Thoracic aorta (tissue), 2 donors: ENCODE measurements at places on chromosomes 2 and 18.

GRCh38 chr18:48946329-48946835 lies 4.4 kb downstream of the SMAD7 start:
- no peak for DNase-seq

DNA sequence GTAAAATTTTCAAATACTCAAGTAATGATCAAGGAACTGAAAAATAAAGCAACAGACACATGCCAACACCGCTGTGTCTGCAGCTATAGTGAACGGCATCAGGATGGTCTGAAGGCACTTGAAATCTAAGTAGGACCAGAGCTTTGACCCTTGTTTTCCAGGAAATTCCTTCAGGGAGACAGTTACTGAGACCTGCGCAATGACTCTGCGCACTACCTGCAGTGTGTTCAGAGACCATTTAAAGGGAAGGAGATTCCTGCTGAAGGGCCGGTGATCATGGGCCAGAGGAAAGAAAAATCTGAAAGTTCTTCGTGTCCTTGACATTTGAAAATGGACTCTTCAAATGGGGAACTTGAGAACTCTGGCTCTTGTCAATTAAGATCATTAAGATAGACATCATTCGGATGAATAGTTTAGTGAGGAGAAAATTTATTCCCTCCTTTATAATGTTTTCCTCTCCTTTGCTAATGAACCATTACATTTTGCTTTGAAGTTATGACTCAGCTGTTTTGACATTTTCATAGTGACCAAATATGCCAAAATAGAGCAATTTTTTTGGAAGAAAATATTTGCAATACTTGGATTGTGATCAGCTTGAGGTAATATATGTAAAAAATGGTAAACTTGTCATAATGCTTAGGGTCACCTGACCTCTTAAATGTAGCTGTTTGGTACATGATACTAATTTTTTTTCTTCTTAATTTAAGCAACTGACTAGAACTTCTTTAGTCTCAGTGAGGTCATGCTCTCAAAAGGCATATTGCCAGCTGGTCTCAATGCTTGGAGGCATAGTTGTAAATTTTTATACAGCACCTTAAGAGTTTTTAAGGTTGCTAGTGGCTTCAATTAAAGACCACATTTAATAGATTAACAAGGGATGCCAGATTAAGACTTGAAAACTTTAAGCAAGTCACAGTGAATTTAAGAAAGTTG lies 329.3 kb downstream of the ARHGAP15 start:
- no peak for DNase-seq

DNA sequence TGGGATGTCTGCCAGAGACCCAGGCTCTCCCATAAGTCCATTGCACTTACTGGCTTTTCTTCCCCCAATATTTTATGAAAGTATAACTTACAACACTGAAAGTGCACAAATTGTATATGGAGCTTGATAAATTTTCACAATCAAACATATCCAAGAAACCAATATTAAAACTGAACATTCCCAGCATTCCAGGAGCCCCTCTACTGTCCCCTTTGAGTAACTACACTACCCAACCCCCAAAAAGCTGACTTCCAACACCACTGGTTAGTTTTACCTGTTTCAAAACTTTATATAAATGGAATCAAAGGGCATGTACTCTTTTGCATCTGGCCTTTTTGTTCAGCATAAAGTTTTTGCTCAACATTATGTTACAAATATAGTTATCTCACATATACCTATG lies 35.2 kb upstream of the PKDCC start:
- DNase-seq: no peak

GRCh38 chr2:219253753-219254589 lies at the start of gene TUBA4A:
TUBA4A (minus strand) TSS chr2:219253918; CDS start chr2:219253858, 60 bp downstream.
- no peak for DNase-seq

DNA sequence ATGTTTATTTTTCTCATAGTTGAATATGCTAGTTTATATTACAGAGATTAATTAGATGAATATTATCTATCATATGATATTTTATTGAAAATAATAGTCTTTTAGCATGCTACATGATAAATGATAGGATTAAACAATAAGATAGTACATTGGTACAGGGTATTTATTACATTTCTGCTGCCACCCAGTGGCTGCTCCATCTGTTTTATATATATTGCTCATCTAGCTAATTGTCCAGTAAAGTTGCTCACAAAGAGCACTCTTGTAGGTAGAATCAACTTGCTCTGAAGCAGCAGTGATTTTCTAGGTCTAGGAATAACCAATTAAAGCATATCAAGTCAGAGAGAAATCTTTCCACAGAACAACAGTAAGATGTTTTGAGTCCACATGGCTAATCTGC lies 183.3 kb downstream of the ASXL3 start:
- no peak for DNase-seq

- DNase-seq: no peak
Observed at GRCh38 chr2:205197468-205198139, 484.7 kb upstream of the NRP2 start.

GRCh38 chr2:210020138-210020537 lies 17.7 kb downstream of the RPE start:
- DNase-seq: no peak

- DNase-seq: no peak
Observed at GRCh38 chr18:79853303-79853992, 55.7 kb downstream of the KCNG2 start.

DNA sequence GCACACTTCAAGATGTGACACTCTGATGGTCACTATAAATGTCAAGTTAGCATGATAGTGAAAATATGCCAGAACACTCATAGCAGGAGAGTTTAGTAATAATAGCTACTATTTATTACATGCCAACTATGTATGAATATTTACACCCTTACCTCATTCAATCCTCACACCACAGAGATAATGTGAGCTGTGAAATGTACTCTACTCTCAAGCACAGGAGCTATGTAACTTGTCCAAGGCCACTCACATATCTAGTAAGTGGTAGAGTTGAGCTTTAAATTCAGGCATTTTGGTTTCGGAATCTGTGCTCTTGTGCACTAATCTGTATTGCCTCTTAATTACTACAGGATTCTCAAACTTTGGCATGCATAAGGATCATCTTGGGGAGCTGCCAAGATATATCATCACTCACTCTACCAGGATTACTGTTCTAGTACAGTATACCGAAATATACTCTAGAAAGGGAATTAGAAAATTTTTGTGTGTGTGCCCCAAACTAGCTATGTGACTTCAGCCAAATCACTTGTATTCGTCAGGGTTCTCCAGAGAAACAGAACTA lies 154.3 kb downstream of the PLCL1 start:
- DNase-seq: no peak

DNA sequence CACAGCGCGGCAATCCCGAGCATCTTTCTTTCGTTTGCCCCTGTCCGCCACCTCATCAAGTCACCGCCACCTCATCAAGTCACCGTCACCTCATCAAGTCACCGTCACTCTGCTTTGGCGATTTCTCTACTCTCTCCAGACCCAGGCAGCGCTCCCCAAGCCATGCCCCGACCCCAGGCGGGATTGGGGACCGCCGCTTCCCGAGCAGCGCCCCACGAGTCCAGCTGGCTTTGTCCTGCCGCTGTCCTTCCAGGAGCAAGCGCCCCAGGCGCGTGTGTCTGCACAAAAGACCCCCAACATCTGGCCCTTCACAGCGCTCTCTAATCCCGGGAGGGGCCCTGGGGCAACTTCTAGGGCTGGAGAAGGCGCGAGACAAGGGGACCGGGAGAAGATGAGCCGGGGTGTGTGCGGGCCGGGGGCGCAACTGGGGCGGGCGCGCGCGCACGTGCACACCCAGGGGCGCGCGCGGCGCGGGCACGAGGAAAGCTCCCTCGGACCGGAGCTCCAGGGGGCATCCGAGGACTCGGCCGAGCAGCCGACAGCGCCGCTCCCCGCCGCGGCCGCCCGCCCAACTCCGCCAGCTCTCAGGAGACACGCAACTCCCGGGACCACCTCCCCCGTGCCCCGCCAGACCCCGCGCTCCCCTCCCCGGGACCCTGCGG lies 633 bp upstream of the RNF152 start:
- DNase-seq: no peak

DNA sequence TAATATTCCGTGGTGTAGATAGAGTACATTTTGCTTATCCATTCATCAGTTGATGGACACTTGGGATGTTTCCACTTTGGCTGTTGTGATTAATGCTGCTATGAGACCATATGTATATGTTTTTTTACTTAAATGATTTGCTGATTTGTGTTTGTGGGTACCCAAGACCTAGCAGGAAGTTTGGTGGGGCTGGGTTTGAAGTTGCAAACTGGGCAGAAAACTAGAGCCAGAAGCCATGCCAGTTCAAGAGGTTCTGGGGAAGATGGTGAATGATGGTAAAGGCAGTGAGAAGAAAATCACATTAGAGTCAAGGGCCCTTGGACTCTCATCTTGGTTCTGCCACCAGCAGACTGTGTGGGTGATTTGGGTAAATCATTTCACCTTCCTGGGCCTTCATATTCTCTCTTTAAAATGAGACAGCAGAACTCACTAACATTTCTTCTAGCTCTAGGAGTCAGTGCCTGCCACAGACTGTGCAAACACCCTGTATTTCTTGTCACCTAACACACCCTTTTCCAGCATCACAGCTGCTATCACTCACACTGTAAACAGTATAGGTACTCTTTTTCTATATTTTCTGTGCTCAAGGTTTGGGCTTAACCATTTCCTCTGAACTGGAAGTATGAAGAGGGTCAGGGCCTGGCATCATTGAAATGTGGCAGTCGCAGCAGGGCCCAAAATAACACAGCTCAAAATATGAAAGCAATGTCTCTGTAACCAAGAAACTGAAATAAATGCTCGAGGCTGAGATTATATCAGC lies 8.4 kb upstream of the CTLA4 start:
- DNase-seq: no peak

DNA sequence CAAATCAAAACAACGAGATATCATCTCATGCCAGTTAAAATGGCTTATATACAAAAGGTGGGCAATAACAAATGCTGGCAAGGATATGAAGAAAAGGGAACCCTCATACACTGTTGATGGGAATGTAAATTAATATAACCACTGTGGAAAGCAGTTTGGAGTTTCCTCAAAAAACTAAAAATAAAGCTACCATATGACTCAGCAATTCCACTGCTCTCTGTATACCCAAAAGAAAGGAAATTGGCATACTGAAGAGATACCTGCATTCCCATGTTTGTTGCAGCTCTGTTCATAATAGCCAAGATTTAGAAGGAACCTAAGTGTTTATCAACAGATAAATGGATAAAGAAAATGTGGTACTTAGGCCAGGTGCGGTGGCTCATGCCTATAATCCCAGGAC lies 124.8 kb downstream of the MSTN start:
- DNase-seq: no peak
